ENCODE measurements at places on chromosomes 6 and 20. TPM values are rescaled to one million over a fixed set of nuclear protein-coding genes. Genes with fewer than 3 reads are reported as not detected.
A peak's percentile ranks its signal among the peaks of the same experiment; 100 is the strongest.

GRCh38 chr20:24465730-24466129 is 3.7 kb upstream of the SYNDIG1 start:
- DNase-seq: no peak
- no peaks in the 10 kb centered on the region for H3K27me3 ChIP-seq
- no peak overlapping the region for H3K4me3 ChIP-seq
- no peaks in the 10 kb centered on the region for H3K36me3 ChIP-seq
- H3K4me1 ChIP-seq: peaks cover 12% of the 10 kb centered on the region

DNA sequence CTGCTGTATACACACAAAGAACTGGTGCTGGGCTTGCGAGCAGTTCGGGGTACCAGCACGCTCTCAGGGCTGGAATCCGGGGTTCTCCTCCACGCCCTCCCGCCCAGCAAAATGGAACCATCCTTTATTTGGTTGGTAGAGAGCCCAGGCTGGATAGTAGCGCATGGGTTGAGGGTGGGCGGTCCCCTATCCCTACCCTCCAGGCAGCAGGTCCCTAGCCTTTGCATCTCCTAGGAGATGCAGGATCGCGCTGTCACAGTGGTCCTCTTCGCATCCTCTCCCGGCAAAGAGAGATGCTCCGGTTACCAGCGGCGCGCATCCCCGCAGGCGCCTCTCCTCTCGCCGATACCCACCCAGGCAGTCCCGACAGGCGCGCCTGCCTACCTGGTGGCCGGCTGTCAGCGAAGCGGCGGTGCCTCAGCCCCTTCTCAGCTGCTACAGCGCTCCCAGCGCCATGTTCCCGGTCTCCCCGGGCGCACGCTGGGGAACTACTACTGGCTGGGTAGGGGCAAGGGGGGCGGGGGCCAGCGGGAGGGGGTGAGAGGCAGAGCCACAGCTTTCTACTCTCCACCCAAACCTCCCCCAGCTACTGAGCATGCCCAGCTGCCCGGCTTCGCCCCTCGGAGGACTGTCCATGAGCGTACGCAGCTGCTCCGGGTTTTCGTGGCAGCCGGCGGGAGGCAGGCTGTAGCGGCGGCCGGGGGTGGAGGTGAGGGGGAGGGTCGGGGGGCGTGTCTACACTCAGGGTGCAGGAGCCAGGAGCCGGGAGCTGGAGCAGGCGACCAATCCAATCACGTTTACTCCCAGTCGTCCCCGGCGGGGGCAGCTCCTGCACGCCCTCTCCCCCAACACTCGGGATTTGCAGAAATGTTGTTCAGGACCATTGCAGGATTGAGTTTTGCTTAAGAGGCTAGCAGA is at the start of gene PAK5:
PAK5 (minus strand) TSS at position 699 of the 918 bp plus-strand sequence. CDS start 194,748 bp downstream, outside the sequence.
- H3K27ac ChIP-seq: no peak within 1 kb of the TSS
- H3K36me3 ChIP-seq: no peaks in the 10 kb centered on the region
- DNase-seq: no peak
- no peak within 1 kb of the TSS for H3K4me3 ChIP-seq

DNA sequence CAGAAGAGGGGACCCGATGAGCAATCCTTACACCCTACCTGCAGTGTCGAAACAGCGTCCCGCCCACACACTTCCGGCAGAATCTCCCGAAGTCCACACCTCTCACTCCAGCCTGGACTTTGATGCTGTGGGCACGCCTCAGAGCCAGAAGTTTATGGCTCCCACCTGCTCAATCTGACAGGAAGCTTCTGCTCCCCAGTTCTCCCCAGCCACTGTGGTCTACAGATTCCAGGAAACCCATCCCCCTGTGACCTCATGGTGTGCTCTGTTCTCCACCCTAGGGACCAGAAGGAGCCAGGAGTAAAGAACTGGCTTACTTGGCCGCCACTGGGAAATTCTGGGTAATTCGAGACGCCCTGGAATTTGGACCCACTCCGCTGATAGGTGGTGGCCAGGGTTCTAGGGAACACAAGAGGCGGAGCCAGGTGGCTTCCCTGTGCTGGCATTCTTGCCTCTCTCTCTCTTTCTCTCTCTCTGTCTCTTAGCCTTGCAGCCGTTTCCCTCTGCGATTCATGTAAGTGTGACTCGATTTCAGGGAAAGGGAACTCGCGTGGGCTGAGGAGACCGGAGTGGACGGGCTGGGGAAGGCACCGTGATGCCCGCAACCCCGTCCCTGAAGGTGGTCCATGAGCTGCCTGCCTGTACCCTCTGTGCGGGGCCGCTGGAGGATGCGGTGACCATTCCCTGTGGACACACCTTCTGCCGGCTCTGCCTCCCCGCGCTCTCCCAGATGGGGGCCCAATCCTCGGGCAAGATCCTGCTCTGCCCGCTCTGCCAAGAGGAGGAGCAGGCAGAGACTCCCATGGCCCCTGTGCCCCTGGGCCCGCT is at the start of gene TRIM15:
TRIM15 (plus strand) TSS at position 457 of the 828 bp plus-strand sequence; CDS start at position 596, 139 bp downstream.
- no peak for DNase-seq
- no peak within 1 kb of the TSS for H3K27ac ChIP-seq
- H3K4me1 ChIP-seq: no peaks in the 10 kb centered on the region
- no peaks in the 10 kb centered on the region for H3K36me3 ChIP-seq
- H3K4me3 ChIP-seq: no peak within 1 kb of the TSS

DNA sequence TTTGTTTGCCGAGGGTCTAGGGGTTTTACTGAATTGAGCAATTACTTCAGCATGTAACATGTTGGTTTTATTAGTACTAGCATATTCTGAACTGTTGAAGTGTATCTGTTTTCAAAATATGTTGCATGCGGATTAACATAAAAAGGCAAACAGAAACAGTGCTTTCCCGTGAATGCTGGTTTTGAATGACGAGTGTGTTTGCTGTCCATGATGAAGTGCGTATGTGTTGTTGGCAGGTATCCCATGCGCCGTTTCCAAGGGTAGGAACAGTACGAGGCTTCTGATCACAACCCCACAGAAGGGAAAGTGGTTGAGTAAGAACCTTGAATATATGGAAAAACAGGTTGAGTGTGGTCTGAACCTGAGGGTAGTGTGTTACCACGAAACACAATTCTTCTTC is 232.9 kb downstream of the SAMD5 start:
- no peaks in the 10 kb centered on the region for H3K36me3 ChIP-seq
- H3K27ac ChIP-seq: no peak overlapping the region
- no peak overlapping the region for H3K4me3 ChIP-seq
- no peaks in the 10 kb centered on the region for H3K27me3 ChIP-seq
- DNase-seq: no peak

DNA sequence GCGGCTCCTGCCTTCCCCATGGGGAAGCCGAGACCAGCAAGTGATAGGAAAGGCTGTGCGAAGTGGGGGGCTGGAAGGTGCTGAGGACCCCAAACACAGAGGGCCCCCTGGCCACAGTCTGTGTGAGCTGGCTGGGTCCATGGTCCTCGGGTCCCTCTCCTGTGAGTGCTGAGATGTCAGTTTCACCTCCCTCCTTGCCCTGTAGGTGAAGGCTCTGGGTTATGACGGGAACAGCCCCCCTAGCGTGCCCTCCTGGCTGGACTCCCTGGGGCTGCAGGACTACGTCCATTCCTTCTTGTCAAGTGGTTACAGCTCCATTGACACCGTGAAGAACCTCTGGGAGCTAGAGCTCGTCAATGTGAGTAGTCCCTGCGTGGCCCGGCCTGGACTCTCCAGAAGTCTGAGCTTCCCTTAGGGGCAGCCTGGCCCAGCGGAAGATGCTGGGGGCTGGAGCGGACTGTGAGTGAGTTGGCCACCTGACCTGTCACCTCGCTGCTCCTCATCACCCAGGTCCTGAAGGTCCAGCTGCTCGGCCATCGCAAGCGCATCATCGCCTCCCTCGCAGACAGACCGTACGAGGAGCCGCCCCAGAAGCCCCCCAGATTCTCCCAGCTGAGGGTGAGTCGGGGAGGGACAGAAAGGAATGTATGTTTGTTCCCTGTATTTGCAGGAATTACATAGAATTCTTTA is 61.7 kb downstream of the TCP11 start:
- peak; percentile 10 for DNase-seq
- H3K27me3 ChIP-seq: no peaks in the 10 kb centered on the region
- no peaks in the 10 kb centered on the region for H3K36me3 ChIP-seq
- H3K4me1 ChIP-seq: no peaks in the 10 kb centered on the region
- H3K4me3 ChIP-seq: no peak overlapping the region

GRCh38 chr6:168373389-168373788 is 53.8 kb upstream of the DACT2 start:
- no peak overlapping the region for H3K4me3 ChIP-seq
- H3K27ac ChIP-seq: no peak overlapping the region
- no peaks in the 10 kb centered on the region for H3K27me3 ChIP-seq
- H3K4me1 ChIP-seq: no peaks in the 10 kb centered on the region
- DNase-seq: no peak

DNA sequence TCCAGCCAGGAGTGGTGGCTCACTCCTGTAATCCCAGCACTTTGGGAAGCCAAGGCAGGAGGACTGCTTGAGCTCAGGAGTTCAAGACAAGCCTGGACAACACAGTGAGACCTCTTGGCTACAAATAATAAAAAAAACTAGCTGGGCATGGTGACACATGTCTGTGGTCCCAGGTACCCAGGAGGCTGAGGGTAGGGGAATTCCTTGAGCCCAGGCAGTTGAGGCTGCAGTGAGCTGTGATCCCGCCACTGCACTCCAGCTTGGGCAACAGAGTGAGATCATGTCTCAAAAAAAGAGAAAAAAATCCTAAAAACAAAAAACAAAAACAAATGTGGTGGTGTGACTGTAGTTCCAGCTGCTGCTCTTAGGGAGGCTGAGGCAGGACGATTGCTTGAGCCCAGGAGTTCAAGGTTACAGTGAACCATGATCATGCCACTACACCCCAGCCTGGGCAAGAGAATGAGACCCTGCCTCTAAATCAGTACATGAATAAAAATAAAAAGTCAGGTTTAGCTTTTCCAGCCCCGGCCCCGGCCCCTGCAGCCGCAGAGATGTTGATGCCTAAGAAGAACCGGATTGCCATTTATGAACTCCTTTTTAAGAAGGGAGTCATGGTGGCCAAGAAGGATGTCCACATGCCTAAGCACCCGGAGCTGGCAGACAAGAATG is 13.5 kb upstream of the SNRPC start:
- no peaks in the 10 kb centered on the region for H3K4me1 ChIP-seq
- DNase-seq: no peak
- H3K4me3 ChIP-seq: no peak overlapping the region
- H3K27me3 ChIP-seq: no peaks in the 10 kb centered on the region
- H3K27ac ChIP-seq: no peak overlapping the region
- no peaks in the 10 kb centered on the region for H3K36me3 ChIP-seq

DNA sequence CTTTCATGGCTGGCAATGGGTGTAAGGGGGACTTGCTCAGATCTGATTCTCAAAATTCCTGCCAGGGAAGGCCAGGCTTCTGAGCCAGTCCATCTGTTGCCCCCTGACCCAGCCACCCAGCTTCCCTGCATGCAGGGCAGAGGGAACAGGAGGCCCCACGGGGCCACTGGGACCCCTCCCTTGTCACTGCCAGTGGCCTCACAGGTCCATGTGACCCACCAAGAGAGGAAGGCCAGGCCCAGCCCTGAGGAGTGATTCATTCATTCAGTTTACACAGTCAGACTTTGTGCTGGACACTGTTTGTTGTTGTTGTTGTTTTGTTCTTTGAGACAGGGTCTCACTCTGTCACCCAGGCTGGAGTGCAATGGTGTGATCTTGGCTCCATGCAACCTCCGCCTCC is 39.5 kb downstream of the UBE2V1 start:
- H3K4me3 ChIP-seq: no peak overlapping the region
- H3K27me3 ChIP-seq: no peaks in the 10 kb centered on the region
- H3K4me1 ChIP-seq: no peaks in the 10 kb centered on the region
- H3K27ac ChIP-seq: no peak overlapping the region
- no peaks in the 10 kb centered on the region for H3K36me3 ChIP-seq

DNA sequence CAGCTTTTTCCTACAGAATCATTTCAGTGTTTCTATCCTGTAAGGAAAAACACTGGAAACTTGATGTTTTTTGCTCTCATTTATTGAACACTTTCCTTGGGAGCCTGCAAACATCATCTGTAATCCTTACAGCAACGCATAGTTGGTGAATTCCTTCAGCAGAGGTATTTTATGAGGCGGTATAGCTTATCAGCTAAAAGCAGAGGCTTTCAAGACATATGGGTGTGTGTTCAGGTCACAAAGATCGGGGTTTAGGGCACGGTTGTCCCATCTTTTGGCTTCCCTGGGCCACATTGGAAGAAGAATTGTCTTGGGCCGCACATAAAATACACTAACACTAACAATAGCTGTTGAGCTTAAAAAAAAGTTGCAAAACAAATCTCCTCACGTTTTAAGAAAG is 185.0 kb downstream of the AIG1 start:
- no peak overlapping the region for H3K4me3 ChIP-seq
- no peak for DNase-seq
- no peaks in the 10 kb centered on the region for H3K27me3 ChIP-seq
- H3K4me1 ChIP-seq: no peaks in the 10 kb centered on the region

DNA sequence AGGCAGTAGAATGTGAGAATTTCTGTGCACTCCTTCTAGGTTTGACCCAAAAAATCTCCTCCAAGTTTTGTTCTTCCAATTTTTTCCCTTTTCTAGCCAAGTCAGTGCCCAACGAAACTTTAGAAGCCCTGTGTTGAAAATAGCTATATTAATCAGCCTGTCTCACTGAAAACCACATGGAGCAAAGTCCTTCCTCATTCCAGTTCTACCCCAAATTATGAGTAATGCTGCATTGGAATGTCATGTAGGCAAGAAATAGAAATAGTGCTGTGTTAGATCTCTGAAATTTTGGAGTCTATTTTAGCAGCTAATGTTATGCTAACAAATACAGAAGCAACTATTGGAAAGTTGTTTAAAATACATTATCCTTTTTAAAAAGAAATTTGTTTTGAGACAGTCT is 725.5 kb downstream of the TBC1D32 start:
- H3K27ac ChIP-seq: no peak overlapping the region
- DNase-seq: no peak
- no peaks in the 10 kb centered on the region for H3K36me3 ChIP-seq
- no peaks in the 10 kb centered on the region for H3K4me1 ChIP-seq
- peaks cover 4% of the 10 kb centered on the region for H3K27me3 ChIP-seq

DNA sequence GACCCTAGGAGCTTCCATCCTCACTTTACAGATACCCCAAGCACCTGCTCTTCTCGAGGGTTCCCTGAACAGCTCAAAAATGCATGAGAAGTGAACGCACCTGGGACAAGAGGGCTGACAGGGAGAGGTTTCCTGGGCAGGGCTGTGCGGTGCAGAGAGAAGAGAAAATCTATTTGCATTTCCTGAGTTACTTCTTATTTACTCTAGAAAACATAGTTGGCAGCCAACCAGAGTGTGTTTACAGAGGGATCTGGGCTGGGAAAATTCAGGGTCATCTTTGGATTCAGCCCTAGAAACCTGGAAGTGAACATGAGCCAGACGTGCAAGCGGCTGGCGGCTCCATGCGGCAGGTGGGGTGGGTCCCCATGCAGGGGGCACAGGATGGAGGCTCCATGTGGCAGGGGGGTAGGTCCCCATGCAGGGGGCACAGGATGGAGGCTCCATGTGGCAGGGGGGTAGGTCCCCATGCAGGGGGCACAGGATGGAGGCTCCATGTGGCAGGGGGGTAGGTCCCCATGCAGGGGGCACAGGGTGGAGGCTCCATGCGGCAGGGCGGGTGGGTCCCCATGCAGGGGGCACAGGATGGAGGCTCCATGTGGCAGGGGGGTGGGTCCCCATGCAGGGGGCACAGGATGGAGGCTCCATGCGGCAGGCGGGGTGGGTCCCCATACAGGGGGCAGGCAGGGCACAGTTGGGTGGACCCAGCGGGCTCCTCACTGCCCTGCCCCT is 342.0 kb downstream of the TAF4 start:
- H3K27me3 ChIP-seq: no peaks in the 10 kb centered on the region
- no peak overlapping the region for H3K27ac ChIP-seq
- no peaks in the 10 kb centered on the region for H3K4me1 ChIP-seq
- no peak overlapping the region for H3K4me3 ChIP-seq

Gene OGFRL1
- total RNA-seq: 14.9 TPM

Gene LAMA5
- 52.3 TPM for total RNA-seq

Gene KLHDC3
- total RNA-seq: 67.9 TPM

Gene HLA-DQB1
- total RNA-seq: 31.2 TPM

Gene PTCRA
- not detected for total RNA-seq

Gene CCN6
- total RNA-seq: not detected

Gene GGTLC1
- total RNA-seq: not detected

Gene CRISP3
- total RNA-seq: 0.35 TPM

Gene KIF25
- not detected for total RNA-seq

Gene CDSN
- total RNA-seq: 0.28 TPM

Data from uterus (tissue), 4 donors.